Inflammatory macrophage (primary cell): ENCODE measurements at places on chromosomes 7 and 10.

GRCh38 chr10:131020775-131021174, 290.7 kb downstream of the TCERG1L start:
- DNase-seq = no peak

- DNase-seq = no peak
These were observed 155.3 kb downstream of the CAMK1D start for GRCh38 chr10:12504628-12505027.

GRCh38 chr10:89940076-89940475, 238.7 kb downstream of the KIF20B start:
- DNase-seq = no peak

- DNase-seq = no peak
These were observed 122.5 kb downstream of the PTPN20 start for GRCh38 chr10:47033541-47034270.

DNA sequence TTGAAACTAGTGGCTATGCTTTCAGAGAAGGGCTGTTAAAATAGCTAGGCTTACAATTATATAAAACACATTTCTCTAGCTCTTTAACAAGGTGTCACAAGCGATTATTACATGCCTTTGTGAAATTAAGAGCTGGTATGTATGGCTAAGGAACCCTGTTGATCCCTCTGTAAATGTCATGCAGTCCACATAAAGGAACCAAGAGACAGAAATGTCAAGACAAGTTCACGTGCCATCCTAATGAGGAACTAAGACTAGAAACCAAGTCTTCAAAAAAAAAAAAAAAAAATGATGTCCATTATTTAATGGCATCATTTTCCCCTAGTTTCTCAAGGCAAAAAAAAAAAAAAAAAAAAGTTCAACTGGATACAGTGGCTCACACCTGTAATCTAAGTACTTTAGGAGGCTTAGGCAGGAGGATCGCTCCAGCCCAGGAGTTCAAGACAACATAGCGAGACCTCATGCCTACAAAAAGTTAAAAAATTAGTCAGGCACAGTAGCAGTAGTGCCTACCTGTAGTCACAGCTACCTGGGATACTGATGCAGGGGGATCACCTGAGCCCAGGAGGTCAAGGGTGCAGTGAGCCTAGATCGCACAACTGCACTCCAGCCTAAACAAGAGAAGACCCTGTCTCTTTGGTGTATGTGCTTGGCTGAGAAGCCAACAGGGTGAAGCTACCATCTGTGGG, 63.4 kb downstream of the SRPK2 start:
- peak; percentile 77 for DNase-seq

- DNase-seq = no peak
These were observed 33.2 kb downstream of the TMEM270 start for GRCh38 chr7:73894166-73894565.
